ENCODE measurements at places on chromosomes 5 and 9. TPM values are rescaled to one million over a fixed set of nuclear protein-coding genes. Genes with fewer than 3 reads are reported as not detected.

DNA sequence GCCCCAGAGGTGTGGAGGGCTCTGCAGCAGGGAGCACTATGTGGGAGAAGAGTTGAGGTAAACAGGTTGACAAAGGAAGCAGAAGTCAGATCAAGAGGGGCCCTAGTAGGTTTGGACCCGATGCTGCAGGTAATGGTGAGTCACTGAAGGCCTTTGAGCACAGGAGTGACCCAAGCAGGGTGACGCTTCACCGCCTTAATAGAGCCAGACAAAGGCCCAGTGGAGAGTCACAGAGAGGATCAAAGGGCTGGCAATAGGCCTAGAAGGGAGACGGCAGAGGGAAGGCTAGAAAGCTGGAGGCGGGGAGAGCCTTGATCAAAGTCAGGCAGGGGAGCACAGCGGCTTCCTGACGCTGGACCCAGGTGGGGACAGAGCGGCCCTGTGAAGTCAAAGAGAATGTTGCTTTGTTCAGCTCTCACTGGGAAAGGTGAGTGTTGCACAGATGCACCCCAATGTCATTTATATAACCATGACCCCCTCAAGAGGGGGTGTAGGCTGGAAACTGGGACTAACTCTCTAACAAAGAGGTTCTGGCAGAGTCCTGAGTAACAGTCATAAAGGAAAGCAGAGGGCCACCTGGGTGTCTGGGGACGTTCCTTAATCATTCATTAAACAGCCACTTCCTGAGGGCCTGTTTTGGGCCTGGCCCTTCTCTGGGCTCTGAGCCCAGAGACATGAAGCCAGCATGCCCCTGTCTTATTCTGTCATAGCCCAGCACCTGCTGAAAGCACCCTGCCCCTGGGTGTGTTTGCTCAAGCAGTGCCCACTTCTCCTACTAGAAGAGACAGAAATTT lies 9.8 kb upstream of the CPLX2 start:
- peak; percentile 71 for DNase-seq

NRG2 gene
- total RNA-seq, result 6.8 TPM

GRCh38 chr9:86713970-86714369 lies 233.3 kb downstream of the GAS1 start:
- DNase-seq, result no peak

GRCh38 chr5:165502893-165503691 lies 1997.7 kb downstream of the MAT2B start:
- DNase-seq, result no peak

DNA sequence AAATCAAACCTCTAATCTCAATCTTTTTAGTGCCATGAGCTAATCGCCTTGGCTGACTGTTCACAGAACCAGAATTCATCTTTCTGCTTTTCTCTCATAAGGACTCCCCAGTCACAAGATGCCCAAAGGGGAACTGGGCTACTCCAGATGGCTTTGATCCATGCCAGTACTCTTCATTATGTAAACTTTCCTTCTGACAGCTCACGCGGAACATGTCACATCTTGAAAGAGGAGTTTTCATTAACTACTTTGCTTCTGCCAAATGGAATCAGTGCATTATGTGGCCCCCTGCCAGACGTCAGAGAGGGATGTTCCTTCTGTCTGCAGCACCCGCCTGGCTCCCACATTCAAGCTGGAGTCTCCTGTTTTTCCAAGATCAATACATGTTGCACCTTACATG lies 142.1 kb upstream of the NMUR2 start:
- no peak for DNase-seq

DNA sequence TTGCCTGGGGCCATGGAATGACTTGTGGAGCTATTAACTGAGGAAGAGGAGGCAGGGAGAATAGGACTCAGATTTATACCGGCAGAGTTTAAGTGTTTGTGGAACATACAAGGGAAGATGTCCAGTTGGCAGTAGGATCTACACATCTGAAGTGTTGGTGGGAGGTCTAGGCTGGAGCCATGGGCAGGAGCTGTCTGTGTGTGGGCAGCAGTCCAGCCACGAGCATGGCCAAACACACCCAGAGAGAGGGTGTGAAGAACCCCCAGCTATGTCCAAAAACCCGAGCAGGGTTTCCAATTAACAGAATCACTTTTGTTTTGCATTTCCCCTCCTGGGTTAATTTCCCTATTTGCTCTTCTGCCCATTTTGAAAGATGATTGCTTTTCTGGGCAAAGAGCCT lies 393.7 kb downstream of the CDK5RAP2 start:
- DNase-seq, result no peak

IFNK gene
- not detected for total RNA-seq

LCNL1 gene
- not detected for total RNA-seq

IFNB1 gene
- total RNA-seq, result not detected

- no peak for DNase-seq
Observed at GRCh38 chr5:32828492-32828891, 117.4 kb downstream of the NPR3 start.

MCCC2 gene
- 46.4 TPM for total RNA-seq

KLHL3 gene
- not detected for total RNA-seq
